LHCN-M2 (cell line): ENCODE measurements at places on chromosomes 16 and 17.

DNA sequence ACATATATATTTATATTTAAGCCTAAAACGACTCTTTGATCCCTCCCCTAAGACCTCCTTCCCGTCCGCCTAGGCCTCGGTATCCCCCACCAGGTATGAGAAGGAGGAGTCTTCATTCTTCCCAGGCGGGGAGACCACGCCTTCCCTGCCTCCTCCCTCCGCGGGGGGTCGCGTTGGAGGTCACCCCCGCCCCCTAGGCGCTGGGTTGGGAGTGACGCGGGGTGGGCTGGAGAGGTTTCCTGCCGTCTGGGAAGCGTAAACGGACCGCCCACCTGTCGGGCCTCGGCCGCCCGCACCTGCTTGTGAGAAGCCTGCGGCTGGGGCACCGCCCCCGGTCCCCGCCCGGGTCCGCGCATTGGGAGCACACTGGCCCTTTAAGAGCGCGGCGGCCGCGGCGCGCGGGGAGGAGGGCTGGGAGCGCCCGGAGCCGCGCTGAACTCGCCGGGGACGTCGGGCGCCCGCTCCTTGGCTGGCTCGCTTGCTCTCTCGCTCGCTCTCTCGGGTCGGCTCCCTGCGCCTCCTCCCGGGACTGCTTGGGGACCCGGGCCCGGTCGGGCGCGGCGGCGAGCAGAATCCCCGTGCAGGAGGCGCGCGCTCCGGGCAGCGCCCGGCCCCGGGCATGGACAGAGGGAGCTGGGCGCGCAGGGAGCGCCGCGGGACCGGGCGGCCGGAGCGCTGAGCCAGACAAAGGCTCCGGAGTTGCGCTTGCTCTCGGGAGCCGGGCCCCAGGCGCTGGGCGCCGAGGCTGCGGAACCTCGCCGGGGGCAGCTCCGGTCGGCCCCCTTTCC is at the start of gene MMP15:
Gene MMP15, plus strand, starts transcription at position 404 of the 788 bp plus-strand sequence. CDS start 597 bp downstream, outside the sequence.
- peak; percentile 51 for DNase-seq

DNA sequence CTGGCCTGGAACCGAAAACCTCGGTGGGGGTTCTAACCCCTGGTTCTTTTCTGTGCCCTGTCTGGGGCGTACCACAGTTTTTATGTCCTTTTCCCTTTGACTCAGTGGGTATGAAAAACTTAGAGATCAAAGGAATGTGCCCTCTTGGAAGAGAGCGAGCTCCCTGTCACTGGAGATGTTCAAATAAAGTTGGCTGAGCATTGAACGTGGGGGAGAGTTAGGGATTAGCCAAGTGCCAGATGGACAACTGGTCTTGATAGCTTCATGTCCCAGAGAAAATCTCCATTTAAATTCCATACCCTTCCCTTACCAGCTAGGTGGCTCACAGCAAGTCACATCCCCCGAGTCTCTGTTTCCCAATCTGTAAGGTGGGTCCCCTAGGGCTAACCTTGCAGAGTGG is 9.5 kb downstream of the ADGRG1 start:
- no peak for DNase-seq

DNA sequence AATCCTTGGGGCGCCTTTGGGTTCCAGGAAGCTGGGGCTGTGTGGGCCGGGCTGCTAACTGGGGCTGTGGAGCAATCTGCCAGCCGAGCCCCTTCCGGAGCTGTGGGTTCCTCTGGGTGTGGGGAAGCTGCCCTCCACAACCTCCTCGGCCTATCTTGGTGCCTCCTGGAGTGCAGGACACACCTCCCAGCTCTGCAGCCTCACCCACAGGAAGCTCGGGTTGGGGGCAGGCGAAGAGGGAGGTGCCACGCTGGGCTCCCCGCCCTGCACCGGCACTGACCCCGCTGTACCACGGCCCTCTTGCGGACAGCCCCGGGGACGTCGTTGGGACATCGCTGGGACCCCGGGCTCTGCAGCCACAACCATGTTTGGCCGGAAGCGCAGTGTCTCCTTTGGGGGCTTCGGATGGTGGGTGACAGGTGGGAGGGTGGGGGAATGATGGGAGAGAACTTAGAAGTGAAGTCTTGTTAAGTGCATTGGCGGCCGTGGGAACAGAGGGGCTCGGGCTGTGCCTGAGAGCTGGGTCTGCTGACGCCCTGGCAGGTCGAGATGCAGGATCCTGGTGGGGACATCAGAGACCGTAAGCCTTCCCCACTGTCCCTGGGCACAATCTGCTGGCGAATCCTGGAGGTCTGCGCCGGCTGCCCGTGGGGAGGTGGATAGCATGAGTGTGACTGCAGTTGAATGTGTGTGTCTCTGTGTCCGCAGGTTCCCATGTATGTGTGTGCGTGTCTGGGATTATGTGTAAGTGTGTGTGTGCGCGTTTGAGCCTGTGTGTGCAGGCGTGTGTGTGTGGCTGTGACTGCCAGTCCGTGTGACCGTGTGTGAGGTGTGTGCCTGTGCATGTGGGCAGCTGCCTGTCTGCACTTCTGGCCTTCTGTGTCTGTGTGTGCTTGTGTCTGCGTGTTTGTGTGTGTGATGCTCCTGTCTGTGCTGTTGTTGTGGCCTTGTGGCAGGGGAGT is at the start of gene RAP1GAP2:
Gene RAP1GAP2, plus strand, starts transcription at position 275 of the 962 bp plus-strand sequence. Its CDS starts 90 bp downstream, at position 365.
- no peak for DNase-seq

- no peak for DNase-seq
Measured at GRCh38 chr17:72417627-72418026, 296.8 kb downstream of the SOX9 start.

- DNase-seq = peak; percentile 86
Measured at GRCh38 chr17:72976971-72977770, 115.3 kb downstream of the SLC39A11 start.

GRCh38 chr16:8903004-8903403 is 20.9 kb downstream of the LITAFD start:
- DNase-seq = no peak

DNA sequence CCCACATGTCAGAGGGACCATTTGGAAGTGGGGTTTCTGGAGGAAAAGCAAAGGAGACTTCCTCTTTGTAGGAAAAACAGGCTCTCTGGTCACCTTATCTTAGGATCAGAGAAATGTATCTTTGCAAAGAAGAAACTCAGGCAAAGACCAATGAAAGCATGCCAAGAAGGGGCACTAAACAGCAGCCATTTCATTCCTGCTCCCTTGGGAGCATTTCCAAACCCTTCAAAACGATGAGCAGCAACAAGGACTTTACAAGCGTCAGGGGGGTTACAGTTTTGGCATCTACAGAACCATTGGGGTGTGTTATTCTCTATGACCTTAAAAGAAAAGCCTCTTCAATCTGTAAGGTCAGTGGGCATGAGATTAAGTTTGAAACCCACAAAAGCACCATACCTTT is 122.8 kb downstream of the SMG6 start:
- DNase-seq = no peak

GRCh38 chr16:68281368-68282063 is 17.2 kb downstream of the SLC7A6 start:
- DNase-seq = no peak

- DNase-seq = no peak
Measured at GRCh38 chr17:72734613-72735012, 357.9 kb downstream of the SLC39A11 start.

- peak; percentile 85 for DNase-seq
Measured at GRCh38 chr17:78748730-78749317, 33.2 kb downstream of the CYTH1 start.

DNA sequence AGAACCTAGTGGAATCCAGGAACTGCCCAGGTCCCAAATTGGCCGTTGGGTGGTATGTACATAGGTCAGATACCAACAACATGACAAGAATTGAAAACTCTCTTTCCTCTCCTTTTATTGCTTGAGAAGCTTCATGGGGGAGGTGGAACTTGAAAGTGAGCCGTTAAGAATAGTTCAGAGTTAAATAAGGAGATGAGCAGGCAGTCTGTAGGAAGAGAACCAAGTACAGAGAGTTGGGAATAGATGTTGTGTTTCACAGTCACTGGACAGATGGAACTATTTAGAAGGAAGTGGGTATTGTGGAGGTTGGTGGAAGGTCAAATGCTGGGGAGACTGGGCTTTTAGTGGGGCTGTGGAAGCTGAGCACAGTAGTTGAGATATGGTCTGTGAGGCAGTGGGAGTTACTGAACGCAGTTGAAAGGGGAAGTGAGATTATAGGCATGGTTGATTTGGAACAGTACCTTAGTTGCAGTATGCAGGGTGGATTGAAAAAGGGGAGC is 26.4 kb downstream of the ARHGAP44 start:
- DNase-seq = no peak

DNA sequence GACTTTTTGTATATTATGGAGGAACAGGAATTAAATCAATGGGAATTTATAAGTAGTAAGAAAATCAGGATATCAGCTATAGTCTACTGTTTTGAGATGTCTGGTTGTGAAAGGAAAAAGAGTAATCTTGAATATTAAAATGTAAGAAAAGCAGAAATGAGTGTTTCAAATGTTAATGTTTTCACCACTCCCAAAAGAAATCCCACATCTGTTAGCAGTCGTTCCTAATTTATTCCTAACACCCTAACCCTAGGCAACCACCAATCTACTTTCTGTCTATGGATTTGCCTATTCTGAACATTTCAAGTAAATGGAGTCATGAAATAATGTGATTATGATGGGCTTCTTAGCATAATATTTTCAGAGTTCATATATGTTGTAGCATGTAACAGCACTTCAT is 133.0 kb downstream of the CHD9 start:
- DNase-seq = no peak

DNA sequence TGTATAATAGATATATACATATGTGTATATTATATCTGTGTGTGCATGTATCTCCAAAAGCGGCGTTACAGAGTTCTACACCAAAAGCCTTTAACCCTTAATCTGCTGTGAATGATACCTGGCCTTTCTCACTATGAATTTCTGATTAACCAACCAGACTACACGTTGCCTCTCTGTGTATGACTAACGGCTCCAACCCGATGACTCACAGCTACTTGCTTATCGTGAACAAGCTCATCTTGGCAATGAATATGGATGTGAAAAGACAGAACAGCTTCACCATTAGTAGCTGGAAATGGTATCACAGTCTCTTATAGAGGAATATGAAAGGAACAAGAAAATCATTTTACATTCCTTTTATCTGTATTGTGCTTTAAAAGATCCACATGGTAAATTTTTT is 23.8 kb upstream of the ARHGAP44 start:
- DNase-seq = peak; percentile 18

GRCh38 chr16:50335196-50335958 is 33.4 kb downstream of the BRD7 start:
- peak; percentile 18 for DNase-seq

GRCh38 chr17:13626703-13627102 is 25.0 kb upstream of the HS3ST3A1 start:
- peak; percentile 76 for DNase-seq

DNA sequence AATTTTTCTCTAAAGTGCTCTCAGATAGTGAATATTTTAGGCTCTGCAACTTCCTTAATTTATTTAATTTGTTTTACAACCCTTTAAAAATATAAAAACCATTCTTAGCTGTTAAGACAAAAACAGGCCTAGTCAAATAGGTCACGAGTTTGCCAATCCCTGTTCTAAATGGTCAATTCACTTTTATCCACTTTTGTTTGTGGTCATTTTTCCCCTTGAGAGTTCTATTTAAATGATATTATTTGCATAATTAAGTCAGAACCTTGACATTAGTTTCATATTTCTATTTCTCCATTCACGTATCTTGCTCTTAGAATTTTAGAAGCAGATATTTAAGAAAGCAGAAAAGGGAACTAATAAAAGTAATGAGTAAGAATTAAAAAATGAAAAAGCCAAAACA is 4.0 kb downstream of the AMFR start:
- DNase-seq = no peak

GRCh38 chr17:52648995-52649394 is 490.5 kb upstream of the CA10 start:
- no peak for DNase-seq

- no peak for DNase-seq
Measured at GRCh38 chr16:12043953-12044352, 67.4 kb downstream of the SNX29 start.

GRCh38 chr17:38751144-38751807 is 1.3 kb upstream of the PSMB3 start:
- DNase-seq = no peak

- no peak for DNase-seq
Measured at GRCh38 chr17:67637901-67638641, 79.7 kb upstream of the NOL11 start.

- no peak for DNase-seq
Measured at GRCh38 chr17:38892083-38892482, 22.2 kb downstream of the LASP1 start.

DNA sequence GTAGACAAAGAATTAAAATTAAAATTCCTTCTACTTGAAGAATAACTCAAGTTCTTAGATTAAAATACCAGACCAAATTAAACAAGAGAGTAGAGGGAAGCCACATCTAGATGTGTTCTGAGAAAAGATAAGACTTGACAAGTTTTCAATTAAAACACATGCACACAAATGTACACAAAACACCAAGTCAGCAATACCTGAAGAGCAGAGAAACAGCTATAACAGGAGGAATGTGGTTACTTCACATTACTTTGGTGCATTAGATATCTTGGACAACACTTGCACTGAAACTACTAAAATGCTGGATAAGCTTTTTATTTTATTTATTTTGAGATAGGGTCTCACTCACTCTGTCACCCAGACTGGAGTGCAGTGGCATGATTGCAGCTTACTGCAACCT is 113.9 kb downstream of the MAP2K4 start:
- no peak for DNase-seq

GRCh38 chr17:13996276-13996675 is 73.0 kb upstream of the COX10 start:
- DNase-seq = no peak

DNA sequence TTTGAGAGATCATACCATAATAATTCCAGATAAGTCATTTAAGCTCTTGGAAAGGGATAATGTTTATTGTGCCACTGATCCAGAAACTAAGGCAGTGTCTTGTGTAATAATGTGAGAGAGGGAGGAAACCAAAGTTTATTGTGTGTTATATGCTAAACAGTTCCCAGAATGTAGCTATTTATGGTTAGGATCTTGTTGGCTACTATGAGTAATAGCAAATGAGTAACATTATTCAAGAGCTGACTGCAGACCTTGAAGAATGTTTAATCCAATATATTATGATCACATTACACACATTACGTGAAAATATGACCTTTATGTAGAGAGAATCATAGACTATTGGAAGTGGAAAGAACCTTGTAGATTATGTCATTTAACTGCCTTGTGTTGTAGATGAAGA is 139.5 kb downstream of the BCAS3 start:
- peak; percentile 83 for DNase-seq
